ENCODE measurements at places on chromosomes 4 and X. TPM values are rescaled to one million over a fixed set of nuclear protein-coding genes. Genes with fewer than 3 reads are reported as not detected.

The GRID2 gene
- total RNA-seq: 0.76 TPM

The BCOR gene
- total RNA-seq: 26.3 TPM

The PPARGC1A gene
- total RNA-seq: 12.9 TPM

The EDNRA gene
- 7.3 TPM for total RNA-seq

The IL1RAPL2 gene
- total RNA-seq: not detected

The CXorf49 gene
- total RNA-seq: not detected

The LONRF3 gene
- 61.6 TPM for total RNA-seq

The ASB5 gene
- not detected for total RNA-seq

The NCAPG gene
- total RNA-seq: 2.4 TPM

The ERAS gene
- not detected for total RNA-seq

DNA sequence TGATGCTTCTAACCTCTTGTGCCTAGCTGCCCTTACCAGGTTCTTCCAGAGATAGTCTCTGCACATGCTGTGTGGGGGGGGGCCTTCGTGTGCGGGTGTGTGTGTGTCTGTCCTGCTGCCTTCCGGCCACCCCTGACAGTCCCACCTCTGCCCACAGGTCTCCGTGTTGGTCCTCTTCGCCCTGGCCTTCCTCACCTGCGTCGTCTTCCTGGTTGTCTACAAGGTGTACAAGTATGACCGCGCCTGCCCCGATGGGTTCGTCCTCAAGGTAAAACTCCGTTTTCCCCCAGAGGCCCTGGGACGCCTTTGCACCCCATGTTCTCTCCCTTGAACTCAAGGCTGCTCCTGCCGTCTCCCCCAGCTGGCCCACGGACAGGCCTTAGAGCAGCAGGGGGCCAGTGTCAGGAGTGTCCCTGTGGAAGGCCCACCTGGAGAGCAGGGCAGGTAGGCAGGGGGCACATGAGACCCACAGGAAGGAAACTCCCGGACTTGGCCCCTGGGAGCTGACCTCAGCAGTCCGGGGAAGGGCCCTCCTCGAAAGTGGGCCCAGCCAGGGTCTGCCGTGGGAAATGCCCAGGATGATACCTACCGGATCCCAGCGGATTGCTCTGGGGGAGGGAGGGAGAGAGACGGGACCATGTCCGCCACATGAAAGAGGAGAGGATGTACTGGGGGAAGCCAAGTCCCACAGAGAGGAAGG, 22.7 kb downstream of the NSG1 start:
- H3K4me1 ChIP-seq: no peaks in the 10 kb centered on the region
- no peak overlapping the region for H3K4me3 ChIP-seq
- no peak overlapping the region for H3K27ac ChIP-seq
- no peaks in the 10 kb centered on the region for H3K36me3 ChIP-seq

DNA sequence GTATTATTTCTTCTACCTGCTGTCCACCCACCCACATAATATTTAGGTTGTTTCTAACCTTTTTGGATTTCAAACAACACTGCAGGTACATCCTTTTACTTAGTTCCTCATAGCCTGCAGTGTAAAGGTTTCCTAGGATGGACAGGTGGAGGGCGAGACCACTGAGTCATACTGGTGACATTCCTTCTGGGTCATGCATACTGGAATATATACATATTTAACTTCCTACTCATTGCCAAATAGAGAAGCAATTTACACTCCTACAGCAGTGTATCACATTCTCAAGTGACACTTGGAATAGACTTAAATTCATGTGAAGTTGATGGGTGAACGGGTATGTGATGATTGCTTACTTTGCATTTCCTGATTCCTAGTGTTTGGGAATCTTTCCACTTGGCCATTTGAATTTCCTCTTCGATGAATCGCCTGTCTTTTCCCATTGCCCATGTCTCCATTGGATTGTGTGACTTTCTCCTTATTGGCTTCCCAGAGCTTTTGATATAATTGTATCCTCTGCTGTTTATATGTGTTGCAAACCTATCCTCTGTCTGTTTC, 8.2 kb upstream of the PPP2R2C start:
- no peak overlapping the region for H3K4me3 ChIP-seq
- H3K4me1 ChIP-seq: no peaks in the 10 kb centered on the region
- no peak overlapping the region for H3K27ac ChIP-seq
- H3K27me3 ChIP-seq: no peaks in the 10 kb centered on the region
- no peak for DNase-seq

GRCh38 chrX:47452112-47452511, 30.9 kb downstream of the ZNF41 start:
- H3K27ac ChIP-seq: no peak overlapping the region
- H3K36me3 ChIP-seq: peaks cover 17% of the 10 kb centered on the region
- H3K27me3 ChIP-seq: no peaks in the 10 kb centered on the region
- H3K4me3 ChIP-seq: no peak overlapping the region

DNA sequence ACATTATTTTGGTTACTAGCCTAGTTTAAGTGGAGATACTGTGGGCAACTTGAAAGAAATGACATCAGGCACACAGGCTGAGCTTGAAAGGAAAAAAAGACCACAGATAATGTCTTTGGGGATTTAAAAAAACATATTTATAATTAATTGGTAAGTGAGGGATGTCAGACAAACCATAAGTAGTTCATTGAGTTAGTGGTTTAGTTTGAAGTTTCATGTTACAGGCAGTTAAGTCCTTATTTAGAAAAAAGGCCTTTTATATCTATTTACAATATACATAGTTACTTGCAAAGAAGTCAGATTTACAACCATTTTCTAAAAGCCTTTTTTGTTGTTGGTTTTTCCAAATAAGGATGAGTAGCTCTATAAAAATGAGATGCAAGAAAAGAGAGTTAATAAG, 89.2 kb downstream of the CDS1 start:
- H3K36me3 ChIP-seq: peaks cover 30% of the 10 kb centered on the region
- no peaks in the 10 kb centered on the region for H3K27me3 ChIP-seq
- H3K4me1 ChIP-seq: peaks cover 5% of the 10 kb centered on the region
- H3K4me3 ChIP-seq: no peak overlapping the region
- no peak overlapping the region for H3K27ac ChIP-seq

- no peak overlapping the region for H3K4me3 ChIP-seq
- no peaks in the 10 kb centered on the region for H3K4me1 ChIP-seq
- no peak overlapping the region for H3K27ac ChIP-seq
- no peaks in the 10 kb centered on the region for H3K36me3 ChIP-seq
Observed at GRCh38 chr4:4662230-4662629, 120.4 kb upstream of the STX18 start.

- no peaks in the 10 kb centered on the region for H3K36me3 ChIP-seq
- peak overlapping the region; percentile 22 for H3K27ac ChIP-seq
- H3K4me1 ChIP-seq: peaks cover 18% of the 10 kb centered on the region
- H3K27me3 ChIP-seq: no peaks in the 10 kb centered on the region
- no peak overlapping the region for H3K4me3 ChIP-seq
Observed at GRCh38 chr4:119038116-119038841, 97.4 kb upstream of the MYOZ2 start.

GRCh38 chr4:47002580-47002979, 9.2 kb upstream of the GABRA4 start:
- no peak for DNase-seq
- H3K27me3 ChIP-seq: no peaks in the 10 kb centered on the region
- H3K36me3 ChIP-seq: no peaks in the 10 kb centered on the region

DNA sequence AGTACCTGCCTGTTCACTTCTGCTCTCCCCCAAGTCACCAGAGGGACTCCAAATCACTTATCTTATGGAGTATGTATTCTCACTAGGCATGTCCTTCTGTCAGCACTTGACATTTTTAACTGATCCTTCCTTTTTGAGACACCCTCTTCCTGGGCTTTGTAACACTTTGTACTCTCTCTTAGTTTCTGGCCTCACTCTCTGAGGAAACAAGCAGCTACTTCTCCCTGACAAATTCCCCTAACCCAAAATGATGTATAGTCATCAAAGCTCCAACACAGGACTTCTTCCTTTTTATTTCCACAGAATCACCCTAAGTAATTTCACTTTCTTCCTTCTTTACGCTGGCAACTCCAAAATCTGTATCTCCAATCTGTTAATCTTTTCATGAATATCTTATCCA, 101.8 kb downstream of the ARAP2 start:
- H3K4me1 ChIP-seq: no peaks in the 10 kb centered on the region
- peaks cover 3% of the 10 kb centered on the region for H3K36me3 ChIP-seq
- H3K4me3 ChIP-seq: no peak overlapping the region
- H3K27me3 ChIP-seq: no peaks in the 10 kb centered on the region
- no peak overlapping the region for H3K27ac ChIP-seq

- DNase-seq: no peak
- no peaks in the 10 kb centered on the region for H3K36me3 ChIP-seq
- no peak overlapping the region for H3K27ac ChIP-seq
- H3K4me3 ChIP-seq: no peak overlapping the region
- no peaks in the 10 kb centered on the region for H3K4me1 ChIP-seq
Observed at GRCh38 chrX:23656091-23656490, 11.2 kb upstream of the PRDX4 start.

- H3K36me3 ChIP-seq: no peaks in the 10 kb centered on the region
- H3K27me3 ChIP-seq: no peaks in the 10 kb centered on the region
- H3K4me3 ChIP-seq: no peak overlapping the region
- DNase-seq: no peak
- H3K27ac ChIP-seq: no peak overlapping the region
Observed at GRCh38 chr4:173381610-173382009, 10.9 kb downstream of the SAP30 start.

- H3K4me1 ChIP-seq: no peaks in the 10 kb centered on the region
- no peak for DNase-seq
- H3K27me3 ChIP-seq: no peaks in the 10 kb centered on the region
- H3K27ac ChIP-seq: no peak overlapping the region
Observed at GRCh38 chr4:189355590-189355989, 585.1 kb upstream of the FRG1 start.

- H3K27ac ChIP-seq: no peak overlapping the region
- no peak overlapping the region for H3K4me3 ChIP-seq
- H3K4me1 ChIP-seq: no peaks in the 10 kb centered on the region
- no peaks in the 10 kb centered on the region for H3K27me3 ChIP-seq
- H3K36me3 ChIP-seq: no peaks in the 10 kb centered on the region
Observed at GRCh38 chr4:186825069-186825468, 101.4 kb upstream of the FAT1 start.

DNA sequence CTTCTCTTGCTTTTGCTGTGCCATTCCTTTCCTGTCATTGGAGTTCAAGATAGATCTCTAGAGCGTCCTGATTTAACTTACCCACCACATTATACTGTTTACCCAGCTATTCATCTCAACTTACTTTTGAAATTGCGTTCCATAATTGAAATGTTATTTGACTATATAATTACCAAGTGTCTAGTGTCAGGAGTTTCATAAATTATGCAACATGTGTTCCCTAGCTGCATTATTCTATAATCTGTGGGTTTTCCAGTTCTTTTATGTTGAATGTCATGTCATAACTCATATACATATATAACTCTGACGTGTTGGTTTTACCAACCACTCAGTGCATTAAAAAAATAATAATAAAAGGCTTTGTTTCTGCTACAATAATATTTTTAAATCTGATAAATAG, 285.9 kb upstream of the ARSJ start:
- H3K4me1 ChIP-seq: no peaks in the 10 kb centered on the region
- no peak overlapping the region for H3K4me3 ChIP-seq
- H3K36me3 ChIP-seq: no peaks in the 10 kb centered on the region
- no peak for DNase-seq
- H3K27ac ChIP-seq: no peak overlapping the region
- no peaks in the 10 kb centered on the region for H3K27me3 ChIP-seq

- H3K36me3 ChIP-seq: no peaks in the 10 kb centered on the region
- no peak overlapping the region for H3K4me3 ChIP-seq
- H3K27ac ChIP-seq: no peak overlapping the region
- no peak for DNase-seq
Observed at GRCh38 chrX:9871701-9872268, 85.6 kb downstream of the SHROOM2 start.

- H3K36me3 ChIP-seq: no peaks in the 10 kb centered on the region
- H3K4me1 ChIP-seq: no peaks in the 10 kb centered on the region
- DNase-seq: no peak
- H3K27me3 ChIP-seq: no peaks in the 10 kb centered on the region
Observed at GRCh38 chr4:92952426-92952825, 648.7 kb downstream of the GRID2 start.

GRCh38 chr4:149264093-149264733, 551.4 kb downstream of the IQCM start:
- H3K27me3 ChIP-seq: no peaks in the 10 kb centered on the region
- H3K4me3 ChIP-seq: no peak overlapping the region
- DNase-seq: no peak
- H3K4me1 ChIP-seq: no peaks in the 10 kb centered on the region
- H3K36me3 ChIP-seq: no peaks in the 10 kb centered on the region
- no peak overlapping the region for H3K27ac ChIP-seq

GRCh38 chr4:158936238-158936637, 166.6 kb upstream of the RAPGEF2 start:
- peaks cover 6% of the 10 kb centered on the region for H3K4me1 ChIP-seq
- H3K36me3 ChIP-seq: no peaks in the 10 kb centered on the region
- no peaks in the 10 kb centered on the region for H3K27me3 ChIP-seq
- DNase-seq: peak; percentile 42
- H3K27ac ChIP-seq: peak overlapping the region; percentile 44

GRCh38 chr4:8409264-8410065, 31.1 kb downstream of the ACOX3 start:
- peak; percentile 45 for DNase-seq
- peaks cover 22% of the 10 kb centered on the region for H3K4me1 ChIP-seq
- no peaks in the 10 kb centered on the region for H3K27me3 ChIP-seq
- H3K27ac ChIP-seq: no peak overlapping the region
- peaks cover 27% of the 10 kb centered on the region for H3K36me3 ChIP-seq

DNA sequence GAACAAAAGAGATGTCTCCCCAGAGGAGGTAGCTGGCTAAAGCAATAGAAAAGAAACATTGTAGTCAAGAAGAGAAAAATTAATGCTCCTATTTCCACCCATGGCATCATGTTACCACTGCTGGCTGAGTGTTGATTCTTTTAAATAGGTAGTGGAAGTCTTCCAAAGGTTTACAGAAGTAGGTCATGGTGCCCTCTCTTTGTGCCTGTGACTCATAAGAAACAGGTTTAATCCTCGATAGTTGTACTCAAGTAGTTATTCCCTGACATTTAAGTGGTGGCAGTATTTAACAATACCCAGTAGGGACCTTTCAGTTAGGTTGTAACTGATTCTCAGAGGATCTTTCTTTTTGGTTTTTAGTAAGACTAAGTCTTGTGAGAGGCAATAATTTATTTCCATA, 247.8 kb downstream of the TEX13A start:
- DNase-seq: no peak
- no peak overlapping the region for H3K4me3 ChIP-seq
- H3K27ac ChIP-seq: no peak overlapping the region
- H3K4me1 ChIP-seq: no peaks in the 10 kb centered on the region
- H3K36me3 ChIP-seq: no peaks in the 10 kb centered on the region

- no peak for DNase-seq
- H3K27me3 ChIP-seq: no peaks in the 10 kb centered on the region
- no peak overlapping the region for H3K27ac ChIP-seq
- no peaks in the 10 kb centered on the region for H3K4me1 ChIP-seq
- H3K4me3 ChIP-seq: no peak overlapping the region
- H3K36me3 ChIP-seq: no peaks in the 10 kb centered on the region
Observed at GRCh38 chr4:21697583-21697982, 251.0 kb downstream of the KCNIP4 start.

DNA sequence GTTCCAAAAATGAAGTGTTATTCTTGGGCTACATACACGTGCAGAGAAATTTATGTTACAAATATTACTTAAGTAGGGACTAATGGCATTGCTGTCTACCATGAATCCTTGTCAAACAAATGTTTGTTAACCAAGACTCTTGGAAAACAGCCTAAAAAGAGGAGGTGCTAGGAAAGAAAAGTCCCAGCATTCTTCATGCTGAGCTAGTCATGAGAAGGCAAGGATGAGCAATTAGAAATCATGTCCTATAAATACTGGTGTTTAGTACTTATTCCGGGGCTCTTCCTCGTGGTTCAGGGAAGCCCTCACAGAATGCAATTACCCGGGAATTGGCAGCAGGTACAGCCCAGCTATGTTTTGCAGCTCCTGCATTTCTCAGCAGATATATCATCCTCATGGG, 378.1 kb upstream of the FTHL17 start:
- no peaks in the 10 kb centered on the region for H3K4me1 ChIP-seq
- H3K27ac ChIP-seq: no peak overlapping the region
- no peaks in the 10 kb centered on the region for H3K36me3 ChIP-seq
- H3K4me3 ChIP-seq: no peak overlapping the region
- DNase-seq: no peak
- no peaks in the 10 kb centered on the region for H3K27me3 ChIP-seq
